T follicular helper cell (primary cell): ENCODE measurements at places on chromosomes 11 and 22.
A peak's percentile ranks its signal among the peaks of the same experiment; 100 is the strongest.

- DNase-seq = no peak
Measured at GRCh38 chr11:3867209-3868091, 12.0 kb downstream of the STIM1 start.

DNA sequence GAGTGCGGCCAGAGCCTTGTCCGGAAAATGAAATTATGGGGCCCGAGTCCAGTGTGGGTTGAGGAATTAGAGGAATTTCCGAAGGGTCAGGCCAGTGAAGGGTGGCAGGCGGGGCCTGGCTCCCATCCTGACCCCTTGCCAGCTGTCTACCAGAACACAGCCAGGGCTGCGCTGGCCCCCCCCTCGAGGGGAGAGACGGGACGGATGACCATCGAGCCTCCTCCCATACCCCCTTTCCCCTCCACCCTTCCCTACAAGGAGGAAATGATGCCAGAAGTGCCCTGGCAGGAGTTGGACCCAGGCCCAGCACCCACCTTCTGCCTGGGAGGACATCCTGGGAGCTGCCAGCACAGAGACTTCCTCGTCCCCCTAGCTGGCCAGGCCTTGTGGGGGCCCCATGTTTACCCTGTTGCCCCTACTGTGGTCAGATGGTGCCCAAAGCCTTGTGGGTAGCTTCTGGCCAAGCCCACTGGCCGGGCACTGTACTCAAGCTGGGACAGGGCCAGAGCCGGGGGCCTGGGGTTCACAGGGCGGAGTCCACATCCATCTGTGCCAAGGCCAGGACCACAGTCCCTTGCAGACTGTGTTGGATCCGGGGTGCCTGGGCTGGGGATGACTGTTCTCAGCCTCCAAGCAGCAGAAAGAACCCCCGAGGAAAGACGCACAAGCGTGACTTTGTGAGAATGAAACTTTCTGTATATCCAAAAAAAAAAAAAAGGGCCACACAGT lies 20.8 kb downstream of the ARVCF start:
- DNase-seq = no peak

- no peak for DNase-seq
Measured at GRCh38 chr11:14443638-14444037, 56.0 kb downstream of the COPB1 start.

DNA sequence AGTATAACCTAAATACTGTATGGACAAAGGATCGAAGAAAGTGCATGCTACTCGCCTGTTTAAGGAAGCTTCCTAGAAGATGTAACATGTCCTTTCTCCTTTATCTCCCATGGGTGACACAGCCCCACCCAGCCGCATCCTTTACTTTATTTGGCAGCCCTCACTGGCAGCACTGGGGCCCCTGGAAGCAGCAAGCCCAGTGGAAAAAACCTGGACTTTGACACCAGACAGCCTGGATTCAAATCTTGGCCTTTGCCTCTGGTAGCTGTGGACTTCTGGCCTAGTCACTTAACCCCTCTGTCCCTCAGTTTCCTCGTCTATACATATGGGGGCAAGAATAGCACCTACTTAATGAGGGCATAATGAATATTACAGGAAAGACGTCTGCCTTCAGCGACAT lies 67.1 kb downstream of the MYEOV start:
- no peak for DNase-seq

GRCh38 chr11:121838571-121838970 lies 277.4 kb downstream of the BLID start:
- DNase-seq = no peak

GRCh38 chr22:38412435-38413084 lies 42.4 kb downstream of the KCNJ4 start:
- DNase-seq = peak; percentile 14

GRCh38 chr22:24513378-24514240 lies 18.5 kb downstream of the UPB1 start:
- DNase-seq = no peak
